ENCODE measurements at places on chromosomes 5 and 9.
A peak's percentile ranks its signal among the peaks of the same experiment; 100 is the strongest.

GRCh38 chr5:175711472-175712312 is 53.8 kb downstream of the HRH2 start:
- DNase-seq = no peak

GRCh38 chr9:16754662-16755061 is 115.8 kb downstream of the BNC2 start:
- no peak for DNase-seq

GRCh38 chr9:5652821-5653220 is 23.9 kb downstream of the RIC1 start:
- no peak for DNase-seq

- DNase-seq = no peak
Measured at GRCh38 chr5:69364850-69365249, 4.5 kb downstream of the AK6 start.

- no peak for DNase-seq
Measured at GRCh38 chr5:132772291-132773070, 4.6 kb downstream of the SEPTIN8 start.

GRCh38 chr9:134957165-134957944 is 39.6 kb upstream of the FCN1 start:
- DNase-seq = no peak

DNA sequence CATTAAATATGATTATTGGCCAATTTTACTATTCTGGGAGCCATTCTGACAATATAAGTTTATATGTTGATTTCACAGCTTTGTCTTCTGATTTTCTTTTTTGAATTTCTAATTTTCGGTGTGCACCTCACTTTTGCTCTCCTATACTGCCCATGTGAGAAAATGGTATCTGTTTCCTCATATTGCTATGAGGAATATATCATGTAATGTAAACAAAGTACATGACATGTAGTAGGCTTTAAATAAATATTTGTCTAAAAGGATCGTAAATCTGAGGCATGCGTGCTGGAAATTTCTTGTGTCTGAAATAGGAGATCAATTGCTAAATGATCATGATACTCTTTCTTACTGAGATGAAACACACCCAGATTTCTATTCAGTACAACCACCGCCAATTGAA is 119.9 kb downstream of the ZDHHC21 start:
- DNase-seq = no peak

DNA sequence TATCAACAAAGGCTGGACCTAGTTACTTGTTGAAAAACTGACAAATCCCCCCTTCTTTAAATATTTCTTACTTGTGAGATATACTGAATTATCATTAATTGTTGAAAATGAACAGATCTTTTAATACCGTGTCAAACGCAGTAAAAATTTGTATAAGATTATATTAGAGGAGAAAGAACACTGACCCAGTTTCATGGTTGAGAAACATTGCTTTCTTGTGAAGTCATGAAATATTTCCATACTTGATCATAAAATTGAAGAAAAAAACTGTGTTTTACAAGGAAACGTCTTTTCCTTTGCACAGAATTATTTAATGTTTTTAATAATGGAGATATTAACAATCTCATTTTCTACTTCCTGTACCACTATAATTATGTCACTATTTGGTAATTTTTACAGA is 45.8 kb downstream of the MOCS2 start:
- DNase-seq = no peak

DNA sequence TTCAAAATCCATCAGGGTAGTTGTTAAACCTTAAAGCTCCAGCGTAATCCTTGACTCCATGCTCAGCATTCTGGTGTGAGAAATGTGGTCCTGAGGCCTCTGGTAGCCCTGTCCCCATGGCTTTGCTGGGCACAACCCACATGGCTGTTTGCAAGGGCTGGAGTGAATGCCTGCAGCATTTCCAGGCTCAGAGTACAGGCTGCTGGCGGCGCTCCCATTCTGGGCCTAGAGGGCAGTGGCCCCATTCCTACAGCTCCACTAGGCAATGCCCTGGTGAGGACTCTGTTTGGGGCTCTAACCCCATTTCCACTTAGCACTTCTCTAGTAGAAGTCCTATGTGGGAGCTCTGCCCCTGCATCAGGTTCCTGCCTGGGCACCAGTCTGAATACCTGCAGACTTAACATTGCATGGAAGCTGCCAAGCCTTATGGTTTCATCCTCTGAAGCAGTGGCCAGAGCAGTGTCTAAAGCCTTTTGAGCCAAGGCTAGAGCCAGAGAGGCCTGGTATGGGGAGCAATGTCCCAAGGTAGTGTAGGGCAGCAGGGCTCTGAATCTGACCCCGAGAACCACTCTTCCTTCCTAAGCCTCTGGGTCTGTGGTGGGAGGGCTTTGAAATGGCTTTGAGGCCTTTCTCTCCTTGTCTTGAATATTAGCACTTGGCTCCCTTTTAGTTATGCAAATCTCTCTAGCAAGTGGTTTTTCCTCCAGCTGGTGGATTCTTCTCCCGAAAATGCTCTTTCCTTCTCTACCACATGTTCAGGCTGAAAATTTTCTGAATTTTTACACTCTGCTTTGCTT is 5.8 kb upstream of the ALDH1A1 start:
- no peak for DNase-seq

DNA sequence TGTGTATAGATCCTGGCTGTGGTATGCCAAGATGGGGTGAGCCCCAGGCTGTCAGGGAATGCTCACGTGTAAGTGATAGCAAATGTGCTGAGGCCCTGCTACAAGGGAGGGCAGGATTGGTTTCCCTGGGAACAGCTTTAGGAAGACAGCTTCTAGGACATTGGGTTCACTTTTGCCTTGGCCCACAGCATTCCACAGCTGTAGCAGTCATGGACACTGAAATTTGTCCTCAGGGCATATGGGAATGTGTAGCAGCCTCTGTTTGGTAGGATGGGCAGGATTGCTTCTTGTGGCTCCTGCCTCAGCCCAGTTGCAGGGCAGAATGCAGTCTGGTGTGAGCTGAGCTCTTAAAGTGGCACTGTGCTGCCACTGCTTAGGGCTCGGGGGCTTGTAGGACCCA is 1061.7 kb upstream of the WWC1 start:
- DNase-seq = no peak

- no peak for DNase-seq
Measured at GRCh38 chr5:123537845-123538244, 25.9 kb downstream of the CSNK1G3 start.

- DNase-seq = no peak
Measured at GRCh38 chr5:89053547-89053946, 170.6 kb upstream of the MEF2C start.

- DNase-seq = peak; percentile 18
Measured at GRCh38 chr5:57316798-57317327, 143.0 kb downstream of the GPBP1 start.

DNA sequence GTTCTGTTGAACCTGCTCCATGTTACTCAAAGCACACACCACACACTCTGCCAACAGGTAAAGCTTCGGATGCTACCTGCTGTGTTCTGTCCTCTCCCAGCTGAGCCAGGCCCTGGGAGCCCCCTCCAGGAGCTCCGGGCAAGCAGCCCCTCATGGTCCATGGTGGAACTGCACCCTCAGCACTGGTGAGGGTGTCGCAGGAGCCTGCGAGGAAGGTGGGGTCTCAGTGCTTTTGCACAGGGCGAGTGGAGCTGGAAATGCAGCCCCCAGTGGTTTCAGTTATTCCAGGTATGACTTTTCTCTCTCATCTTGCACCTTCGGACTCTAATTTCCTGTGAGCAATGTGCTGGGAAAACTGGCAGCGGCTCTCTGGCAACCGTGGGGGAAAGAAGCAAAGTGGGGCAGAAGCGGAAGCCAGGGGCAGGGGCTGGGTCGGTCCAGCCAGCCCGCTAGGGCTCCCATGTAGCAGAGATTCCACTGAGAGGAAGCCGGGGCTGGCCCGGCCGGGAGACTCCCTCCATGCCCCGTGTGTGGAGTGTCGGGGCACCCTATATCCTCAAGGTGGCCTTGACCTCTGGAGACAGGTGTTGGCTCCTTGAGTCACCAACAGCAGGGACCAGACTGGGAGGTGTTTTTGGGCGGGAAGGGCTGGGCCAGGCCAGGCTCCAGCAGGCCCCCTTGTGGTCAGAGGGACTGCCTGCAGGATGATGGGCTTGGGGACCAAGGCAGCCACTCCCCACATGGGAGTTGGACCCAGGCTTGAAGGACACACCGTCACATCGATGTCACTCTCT is 75.6 kb upstream of the PRSS3 start:
- DNase-seq = no peak

GRCh38 chr9:119137479-119137878 is 231.8 kb downstream of the BRINP1 start:
- DNase-seq = no peak

DNA sequence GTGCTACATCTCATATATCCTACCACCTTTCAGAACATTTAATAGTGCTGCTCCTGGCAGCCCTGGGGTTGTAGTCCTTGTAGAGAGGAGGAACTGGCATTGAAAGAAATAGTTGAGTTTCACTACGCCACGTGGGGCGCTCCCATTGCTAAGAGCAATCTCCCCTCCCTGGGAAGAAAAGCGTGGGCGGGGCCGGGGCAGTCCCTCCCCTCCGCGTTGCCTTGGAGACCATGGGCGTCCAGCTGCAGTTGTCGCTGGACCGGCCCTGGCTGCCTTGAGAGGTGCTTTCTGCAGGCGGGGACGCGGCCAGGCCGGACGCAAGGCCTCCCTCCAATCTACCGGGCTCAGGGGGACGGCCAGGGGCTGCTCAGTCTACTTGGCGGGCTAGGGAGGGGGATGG is 368 bp upstream of the CCDC180 start:
- DNase-seq = no peak

- no peak for DNase-seq
Measured at GRCh38 chr5:88713818-88714217, 169.2 kb downstream of the MEF2C start.

DNA sequence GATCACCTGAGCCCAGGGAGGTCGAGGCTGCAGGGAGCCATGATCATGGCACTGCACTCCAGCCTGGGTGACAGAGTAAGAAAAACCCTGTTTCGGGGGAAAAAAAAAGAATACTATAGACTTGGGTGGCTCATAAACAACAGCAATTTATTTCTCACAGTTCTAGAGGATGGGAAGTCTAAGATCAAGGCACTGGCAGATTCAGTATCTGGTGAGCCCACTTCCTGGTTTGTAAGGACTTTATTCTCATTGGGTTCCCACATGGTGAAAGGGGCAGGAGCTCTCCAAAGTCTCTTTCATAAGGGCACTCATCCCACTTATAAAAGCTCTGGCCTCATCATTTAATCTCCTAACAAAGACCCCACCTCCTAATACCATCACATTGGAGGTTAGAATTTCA is 8.7 kb downstream of the HINT1 start:
- no peak for DNase-seq

- no peak for DNase-seq
Measured at GRCh38 chr5:149310947-149311658, 34.2 kb upstream of the GRPEL2 start.

DNA sequence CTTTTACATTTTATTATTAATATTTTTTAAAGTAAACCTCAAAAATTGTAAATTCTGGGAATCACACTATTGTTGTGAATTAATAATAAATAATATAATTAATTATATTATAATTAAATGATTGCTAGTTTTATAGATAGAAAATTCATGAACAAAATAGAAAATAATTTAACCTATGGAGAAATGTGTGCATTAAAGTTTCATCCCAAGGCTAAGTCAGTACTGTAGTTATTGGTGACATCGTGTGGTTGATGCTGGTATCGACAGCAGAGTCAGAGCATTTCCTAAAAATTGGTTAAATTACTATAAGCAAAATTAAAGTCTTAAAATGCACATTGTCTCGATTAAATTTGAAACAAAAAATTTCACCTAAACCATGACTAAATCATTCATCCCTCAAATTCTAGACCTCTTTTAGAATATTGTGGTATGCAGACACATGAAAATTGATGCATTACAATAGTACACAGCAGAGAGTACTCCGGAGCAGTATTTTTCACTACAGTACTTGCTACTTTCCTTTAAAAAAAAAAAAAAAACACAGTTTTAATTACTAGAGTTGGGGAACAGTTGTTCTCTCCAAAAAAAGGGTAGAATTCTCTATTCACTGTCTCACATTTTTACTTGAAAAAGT is 73.9 kb downstream of the RORB start:
- no peak for DNase-seq

DNA sequence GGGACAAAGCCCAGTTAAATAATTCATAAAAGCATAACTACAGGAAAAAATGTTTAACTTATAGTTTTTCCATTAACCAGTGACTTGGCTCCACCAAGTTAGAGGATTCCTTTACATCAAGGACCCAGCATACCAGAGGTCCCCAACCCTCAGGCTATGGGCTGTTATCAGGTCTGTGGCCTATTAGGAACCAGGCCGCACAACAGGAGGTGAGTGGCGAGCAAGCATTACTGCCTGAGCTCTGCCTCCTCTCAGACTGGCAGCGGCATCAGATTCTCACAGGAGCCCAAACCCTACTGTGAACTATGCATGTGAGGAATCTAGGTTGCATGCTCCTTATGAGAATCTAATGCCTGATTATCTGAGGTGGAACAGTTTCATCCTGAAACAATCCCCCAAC is 303.1 kb downstream of the ELAVL2 start:
- DNase-seq = no peak

DNA sequence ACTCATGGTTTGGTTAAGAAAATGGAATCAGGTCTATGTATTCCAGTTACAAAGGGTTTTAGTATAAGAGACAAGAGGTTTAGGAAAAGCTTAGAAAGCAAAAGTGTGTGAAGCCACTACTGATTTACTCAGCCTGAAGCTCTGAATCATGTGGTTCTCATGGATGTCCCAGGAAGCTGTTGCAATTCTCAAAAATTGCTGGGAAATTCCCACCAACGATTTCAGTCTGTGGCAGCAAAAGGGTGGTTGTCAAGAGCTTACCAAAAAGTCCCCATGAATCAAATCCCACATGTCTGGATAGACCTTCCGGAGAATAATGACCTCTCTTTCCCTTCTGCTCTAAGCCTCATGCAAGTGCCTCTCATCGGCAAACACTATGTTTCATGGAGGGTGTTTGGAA is 929.9 kb downstream of the TLE4 start:
- no peak for DNase-seq

DNA sequence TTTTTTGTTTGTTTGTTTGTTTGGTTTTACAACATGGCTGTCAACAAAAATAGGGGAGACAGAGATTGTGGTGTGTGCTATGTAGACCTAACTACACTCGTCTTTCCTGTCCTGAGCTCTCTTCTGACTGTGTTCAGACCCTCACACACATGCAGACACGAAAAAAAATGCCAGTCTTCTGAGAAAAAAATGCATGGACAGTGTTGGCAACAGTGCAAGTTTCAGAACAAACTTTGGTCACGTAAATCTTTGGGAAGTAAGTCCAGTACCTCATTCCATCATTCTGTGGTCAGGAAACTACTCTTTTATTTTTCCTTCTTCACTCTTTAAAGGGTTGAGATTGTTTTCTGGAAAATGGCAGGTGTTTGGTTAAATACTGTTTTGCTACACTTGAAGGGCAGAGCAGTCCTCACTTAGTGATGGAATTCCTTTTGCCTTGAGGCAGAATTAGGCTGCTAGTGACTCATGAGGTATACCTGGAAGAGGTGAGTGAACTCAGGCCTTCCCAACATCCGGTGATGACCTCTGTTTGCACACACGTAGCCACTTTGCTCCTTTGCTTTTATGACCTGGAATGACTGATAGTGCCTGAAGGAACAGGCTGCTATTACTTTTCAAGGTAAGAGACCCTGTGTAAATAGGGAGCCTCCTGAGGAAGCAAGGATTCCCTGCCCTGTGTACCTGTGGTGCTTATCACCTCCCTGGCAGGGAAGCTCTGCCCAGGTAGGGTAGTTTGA is 81.6 kb upstream of the TNFAIP8 start:
- no peak for DNase-seq
